ENCODE measurements at places on chromosomes 11 and 22.

DNA sequence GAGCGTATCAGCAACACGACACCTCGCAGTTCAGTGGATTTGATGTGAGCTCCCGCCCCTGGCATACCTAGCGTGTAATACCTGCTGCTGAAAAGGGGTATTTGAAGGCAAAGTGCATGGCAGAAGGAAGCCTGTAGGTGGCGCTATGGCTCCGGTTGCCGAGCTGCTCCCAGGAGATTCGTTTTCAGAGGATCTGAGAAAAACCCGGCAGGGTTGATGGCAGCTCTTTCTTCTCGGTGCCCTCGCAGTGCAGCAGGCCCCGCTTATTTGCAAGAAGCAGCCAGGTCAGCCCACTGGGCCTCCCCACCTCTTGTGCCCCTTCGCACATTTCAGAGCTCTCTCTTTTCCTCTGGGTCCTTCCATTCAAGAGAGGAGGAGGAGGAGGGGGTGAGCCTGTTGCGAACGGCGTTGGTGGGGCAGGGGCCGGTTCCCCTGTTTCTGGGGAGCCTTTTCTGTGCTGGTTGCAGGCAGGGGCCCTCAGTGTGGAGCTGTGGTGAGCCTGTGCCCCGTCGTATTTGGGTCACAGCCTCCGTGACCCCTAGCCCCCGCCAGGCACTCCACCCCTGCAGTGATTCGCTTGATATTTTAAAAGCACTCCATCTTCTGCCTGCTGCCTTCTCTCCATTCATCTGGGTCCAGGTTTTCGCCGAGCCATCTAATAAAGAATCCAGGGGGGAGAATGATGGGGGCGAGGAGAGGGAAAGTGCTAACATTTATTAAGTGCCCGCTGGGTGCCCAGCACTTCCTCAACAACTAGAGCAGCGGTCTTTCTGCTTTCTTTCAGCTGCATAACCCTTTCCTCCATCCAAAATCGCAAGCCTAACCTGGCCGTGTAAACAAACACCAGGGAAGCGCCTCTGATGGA lies 85.3 kb upstream of the SYT13 start:
- peak; percentile 79 for DNase-seq

- no peak for DNase-seq
These were observed 3.8 kb downstream of the RPLP2 start for GRCh38 chr11:813456-814096.

GRCh38 chr22:47563406-47564157 lies 801.1 kb downstream of the TBC1D22A start:
- DNase-seq: no peak

DNA sequence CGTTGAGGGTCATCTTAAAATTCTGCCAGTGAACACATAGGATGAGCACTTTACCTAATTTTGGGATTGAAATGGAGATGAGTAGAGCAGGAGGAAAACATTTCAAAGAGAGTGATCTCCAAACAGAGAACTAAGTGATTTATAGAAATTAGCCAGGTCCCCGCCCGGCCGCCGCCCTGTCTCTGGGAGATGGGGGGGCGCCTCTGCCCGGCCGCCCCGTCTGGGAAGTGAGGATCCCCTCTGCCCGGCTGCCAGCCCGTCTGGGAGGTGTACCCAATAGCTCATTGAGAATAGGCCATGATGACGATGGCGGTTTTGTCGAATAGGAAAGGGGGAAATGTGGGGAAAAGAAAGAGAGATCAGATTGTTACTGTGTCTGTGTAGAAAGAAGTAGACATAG lies 276.7 kb upstream of the C11orf87 start:
- no peak for DNase-seq

DNA sequence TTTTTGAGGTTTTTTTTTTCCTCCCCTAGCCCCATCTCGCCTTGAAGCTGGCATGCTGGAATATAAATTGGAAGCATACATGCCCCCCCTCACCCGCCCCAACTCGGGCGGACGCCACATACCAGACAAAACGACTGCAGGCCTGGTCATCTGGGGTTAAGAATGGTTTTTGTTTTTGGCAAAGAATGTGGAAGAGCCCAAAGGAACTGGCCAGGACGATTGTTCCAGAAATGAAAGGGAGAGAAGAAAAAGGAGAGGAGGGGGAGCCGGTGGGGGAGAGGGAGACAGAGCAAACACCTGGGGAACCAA lies 25.0 kb downstream of the MN1 start:
- DNase-seq: no peak

DNA sequence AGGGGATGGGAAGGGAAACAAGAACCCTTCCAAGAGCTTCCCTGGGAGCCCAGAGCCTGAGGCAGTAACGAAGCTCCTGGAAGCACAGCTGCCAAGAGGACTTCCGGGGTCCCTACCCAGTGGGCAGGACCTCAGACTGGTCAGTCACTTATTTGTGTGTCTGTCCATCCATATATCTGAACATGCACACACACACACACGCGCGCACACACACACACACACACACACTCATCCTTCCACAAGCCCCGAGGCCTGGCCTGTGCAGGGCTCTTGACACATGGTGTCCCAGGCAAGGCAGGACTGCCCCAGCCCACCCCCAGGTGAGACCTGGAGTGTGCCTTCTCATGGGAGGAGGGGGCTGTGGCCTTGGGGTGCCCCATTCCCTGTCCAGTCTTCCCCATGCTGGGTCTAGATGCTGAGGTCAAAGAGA lies 44.9 kb downstream of the IGLL5 start:
- no peak for DNase-seq

GRCh38 chr22:40521046-40521445 lies 115.5 kb downstream of the MRTFA start:
- no peak for DNase-seq

DNA sequence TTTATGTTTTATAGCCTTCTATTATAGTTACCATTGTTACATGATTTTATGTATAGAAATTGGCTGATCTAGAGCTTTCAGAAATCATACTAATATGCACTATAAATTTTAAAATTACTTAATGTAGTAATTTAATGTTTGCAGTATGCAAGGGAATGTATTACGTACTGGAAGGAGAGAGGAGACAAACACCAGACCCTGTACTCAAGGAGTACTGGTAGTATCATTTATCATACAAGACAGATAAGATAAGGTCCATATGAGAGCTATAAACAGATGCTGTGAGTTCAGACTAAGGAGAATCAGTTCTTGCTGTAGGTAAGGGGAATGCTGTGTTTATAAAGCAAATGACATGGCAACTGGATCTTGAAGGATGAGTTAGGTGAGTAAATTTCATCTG lies 765 bp downstream of the BCO2 start:
- no peak for DNase-seq

DNA sequence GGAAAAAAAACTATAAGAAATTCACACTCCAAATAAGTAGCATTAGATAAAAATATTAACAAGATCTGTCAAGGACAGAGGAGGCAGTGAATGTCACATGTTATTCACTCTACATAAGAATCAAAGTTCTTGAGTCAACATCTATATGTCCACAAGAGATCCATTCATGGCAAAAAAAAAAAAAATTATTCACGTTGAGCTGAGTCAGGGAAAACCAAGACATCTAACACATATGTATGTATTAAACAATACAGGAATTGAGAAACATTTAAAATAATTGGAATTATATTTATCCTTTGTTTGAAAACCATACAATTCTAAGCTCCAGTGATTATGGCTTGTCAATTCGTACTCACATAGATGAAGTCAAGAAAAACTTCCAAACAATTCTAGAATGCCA lies 1.3 kb downstream of the OR56A5 start:
- DNase-seq: no peak

DNA sequence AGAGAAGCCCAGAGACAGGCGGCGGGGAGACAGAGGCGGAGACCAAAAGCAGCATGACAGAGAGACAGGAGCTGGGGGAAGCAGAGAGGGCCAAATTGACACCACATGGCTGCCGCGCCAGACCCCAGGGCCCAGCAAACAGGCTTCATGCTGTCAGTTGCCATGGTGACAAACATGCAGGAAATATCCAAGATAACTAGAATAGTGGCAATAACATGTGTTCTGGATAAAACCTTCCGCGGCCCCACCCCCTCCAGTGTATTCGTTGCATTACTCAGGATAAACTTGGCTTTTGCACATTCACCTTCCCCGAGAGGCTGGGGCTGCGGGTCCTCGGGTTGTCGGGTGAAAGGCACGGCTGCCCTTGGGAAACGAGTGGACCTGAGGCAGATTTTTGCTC lies 49.9 kb upstream of the CDON start:
- DNase-seq: peak; percentile 69

GRCh38 chr22:20983081-20983771 lies 1.1 kb downstream of the LZTR1 start:
- DNase-seq: peak; percentile 31

DNA sequence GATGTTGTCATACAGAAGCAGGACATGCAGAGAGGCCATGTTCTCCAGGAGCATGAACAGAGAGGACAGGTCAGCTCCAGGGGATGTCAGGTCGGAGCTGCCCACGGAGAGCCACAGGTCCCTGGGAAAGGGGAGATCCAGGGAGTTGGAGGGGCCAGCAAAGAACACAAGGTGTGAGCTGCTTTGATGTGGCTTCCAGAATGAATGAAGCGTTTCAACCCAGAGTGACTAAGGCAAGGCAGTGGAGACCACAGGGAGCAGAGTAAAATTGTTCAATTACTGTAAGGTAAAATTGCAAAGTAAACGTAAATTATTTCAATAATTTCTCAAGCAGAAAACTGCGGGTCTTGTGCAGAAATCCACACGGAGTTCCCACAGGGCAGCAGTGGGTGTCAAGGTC lies 5.6 kb upstream of the SCGB2A1 start:
- DNase-seq: no peak

DNA sequence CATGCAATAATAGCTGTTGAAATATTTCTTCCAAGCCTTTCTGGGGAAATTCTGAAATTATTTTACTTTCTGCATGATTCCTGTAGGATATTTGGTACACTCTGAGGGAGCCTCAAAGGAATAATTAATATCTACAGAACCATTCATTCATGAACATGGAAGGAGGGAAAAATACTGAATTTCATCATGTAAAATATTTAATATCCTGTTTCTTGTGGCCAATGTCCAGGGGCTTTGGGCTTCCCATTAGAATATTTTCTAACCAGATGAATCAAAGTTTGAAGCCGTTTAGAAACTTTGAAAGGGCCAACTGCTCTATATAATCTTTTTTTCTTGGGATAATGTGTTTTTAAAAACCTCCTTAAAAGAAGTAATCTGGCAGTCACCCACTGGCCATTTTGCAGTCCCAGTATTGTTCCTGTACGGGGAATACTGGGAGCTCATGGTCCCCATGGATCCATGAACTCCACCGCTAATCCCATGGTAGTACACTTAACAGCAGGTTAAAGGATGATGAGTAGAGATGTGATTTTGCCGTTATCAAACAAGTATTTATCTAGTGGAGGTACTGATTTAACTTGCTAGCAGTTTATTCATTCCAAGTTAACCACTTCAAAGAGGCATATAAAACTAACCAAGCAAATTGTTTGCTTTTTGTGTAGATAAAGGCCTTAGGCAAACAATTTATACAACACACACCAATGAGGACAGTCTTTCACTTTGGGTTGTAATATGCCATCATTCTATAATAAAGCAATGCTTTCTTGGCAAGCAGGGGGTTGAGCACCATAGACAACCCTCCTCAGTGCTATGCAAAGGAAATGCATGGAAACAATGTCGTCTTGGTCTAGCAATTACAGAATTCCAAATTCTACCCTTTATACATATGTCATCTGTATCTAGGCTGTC lies 34.5 kb upstream of the BLID start:
- DNase-seq: no peak

GRCh38 chr22:37498289-37498909 lies 12.2 kb upstream of the MFNG start:
- peak; percentile 70 for DNase-seq

GRCh38 chr11:7899418-7899817 lies 31.6 kb downstream of the OR10A6 start:
- DNase-seq: no peak

DNA sequence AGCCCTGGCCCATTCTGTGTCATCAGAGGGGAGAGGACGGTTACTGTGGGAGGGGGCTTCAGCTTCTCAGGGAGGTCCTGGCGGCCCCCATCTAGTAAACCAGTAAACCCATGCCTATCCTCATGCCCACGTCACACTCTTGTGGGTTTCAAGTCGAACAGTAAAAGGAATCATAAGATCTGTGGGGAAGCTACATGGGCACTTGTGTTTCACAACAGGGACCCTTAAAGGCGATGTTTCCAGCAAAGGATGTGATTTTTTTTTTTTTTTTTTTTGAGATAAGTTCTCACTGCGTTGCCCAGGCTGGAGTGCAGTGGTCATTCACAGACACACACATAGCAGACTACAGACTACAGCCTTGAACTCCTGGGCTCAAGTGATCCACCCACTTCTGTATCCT lies 9.2 kb upstream of the PARVG start:
- DNase-seq: no peak

GRCh38 chr11:66861038-66861773 lies 4.3 kb downstream of the LRFN4 start:
- no peak for DNase-seq

- DNase-seq: no peak
These were observed 41.6 kb upstream of the GLYAT start for GRCh38 chr11:58773337-58773736.

- DNase-seq: peak; percentile 35
These were observed 389 bp downstream of the MICALL1 start for GRCh38 chr22:37906364-37907008.

DNA sequence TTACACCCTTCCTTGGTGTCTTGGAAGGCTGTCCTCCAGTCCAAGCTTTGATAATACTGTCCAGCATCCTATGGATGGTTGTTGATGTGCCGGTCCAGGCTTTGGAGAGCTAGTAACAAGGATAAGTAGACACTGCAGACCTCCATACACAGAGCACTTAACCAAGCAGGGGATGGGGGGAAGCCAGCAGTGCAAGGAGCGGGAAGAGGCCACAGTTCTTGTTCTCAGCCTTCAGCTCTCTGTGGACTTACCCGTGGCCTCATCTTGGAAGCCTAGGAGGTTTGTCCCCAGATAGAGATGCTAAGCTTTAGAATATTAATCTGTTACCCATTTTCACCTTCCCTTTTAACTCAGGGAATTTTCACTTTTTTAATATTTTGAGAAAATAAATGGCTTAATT lies 30.9 kb upstream of the ZC3H12C start:
- no peak for DNase-seq

GRCh38 chr11:28259177-28259843 lies 151.1 kb downstream of the METTL15 start:
- DNase-seq: no peak

DNA sequence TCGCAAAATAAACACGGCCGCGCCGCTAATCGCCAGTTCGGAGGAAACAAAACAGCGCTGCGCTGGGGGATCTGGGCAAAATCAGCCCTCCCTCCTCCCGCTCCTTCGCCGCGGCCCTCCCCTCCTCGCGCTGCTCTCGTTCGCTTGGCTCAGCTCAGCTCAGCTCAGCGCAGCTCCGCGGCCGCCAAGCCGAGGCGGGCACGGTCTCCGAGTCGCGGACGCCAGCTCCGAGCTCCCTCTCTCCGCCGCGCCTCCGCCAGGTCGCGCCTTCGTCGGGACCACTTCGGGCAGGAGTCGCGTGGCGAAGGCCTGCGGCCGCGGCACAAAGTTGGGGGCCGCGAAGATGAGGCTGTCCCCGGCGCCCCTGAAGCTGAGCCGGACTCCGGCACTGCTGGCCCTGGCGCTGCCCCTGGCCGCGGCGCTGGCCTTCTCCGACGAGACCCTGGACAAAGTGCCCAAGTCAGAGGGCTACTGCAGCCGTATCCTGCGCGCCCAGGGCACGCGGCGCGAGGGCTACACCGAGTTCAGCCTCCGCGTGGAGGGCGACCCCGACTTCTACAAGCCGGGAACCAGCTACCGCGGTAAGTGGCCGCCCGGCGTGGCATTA lies at the start of gene SPON1:
Gene SPON1 (plus strand): TSS at position 162 of the 607 bp plus-strand sequence. CDS start 182 bp downstream, at position 344.
- peak; percentile 69 for DNase-seq
